ENCODE measurements at places on chromosomes 6 and 20.

- no peak for DNase-seq
Measured at GRCh38 chr6:87408721-87409155, 966 bp downstream of the CFAP206 start.

GRCh38 chr6:159908535-159908934, 17.7 kb downstream of the MAS1 start:
- DNase-seq: no peak

DNA sequence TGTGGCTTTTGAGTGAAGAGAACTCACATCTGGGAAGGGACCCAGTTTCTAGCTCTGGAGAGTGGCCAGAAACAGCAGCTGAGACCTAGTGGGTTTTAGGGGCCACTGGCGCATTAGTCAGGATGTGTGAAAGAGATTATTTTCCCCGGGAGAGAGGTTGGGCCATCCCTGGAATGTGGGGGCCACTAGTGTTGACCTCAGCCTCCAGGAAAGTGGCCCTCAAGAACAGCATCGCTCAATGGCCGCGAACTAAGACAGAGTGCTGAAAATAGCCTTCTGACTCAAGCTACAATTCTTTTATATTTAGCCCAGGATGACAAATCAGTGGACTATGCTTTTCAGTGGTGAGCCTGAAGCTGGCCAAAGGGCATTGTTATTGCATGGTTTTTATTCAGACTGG, 210.4 kb upstream of the RNF24 start:
- DNase-seq: no peak

- no peak for DNase-seq
Measured at GRCh38 chr6:76885861-76886301, 577.4 kb downstream of the HTR1B start.

- DNase-seq: no peak
Measured at GRCh38 chr6:31094389-31094881, 17.9 kb downstream of the C6orf15 start.

DNA sequence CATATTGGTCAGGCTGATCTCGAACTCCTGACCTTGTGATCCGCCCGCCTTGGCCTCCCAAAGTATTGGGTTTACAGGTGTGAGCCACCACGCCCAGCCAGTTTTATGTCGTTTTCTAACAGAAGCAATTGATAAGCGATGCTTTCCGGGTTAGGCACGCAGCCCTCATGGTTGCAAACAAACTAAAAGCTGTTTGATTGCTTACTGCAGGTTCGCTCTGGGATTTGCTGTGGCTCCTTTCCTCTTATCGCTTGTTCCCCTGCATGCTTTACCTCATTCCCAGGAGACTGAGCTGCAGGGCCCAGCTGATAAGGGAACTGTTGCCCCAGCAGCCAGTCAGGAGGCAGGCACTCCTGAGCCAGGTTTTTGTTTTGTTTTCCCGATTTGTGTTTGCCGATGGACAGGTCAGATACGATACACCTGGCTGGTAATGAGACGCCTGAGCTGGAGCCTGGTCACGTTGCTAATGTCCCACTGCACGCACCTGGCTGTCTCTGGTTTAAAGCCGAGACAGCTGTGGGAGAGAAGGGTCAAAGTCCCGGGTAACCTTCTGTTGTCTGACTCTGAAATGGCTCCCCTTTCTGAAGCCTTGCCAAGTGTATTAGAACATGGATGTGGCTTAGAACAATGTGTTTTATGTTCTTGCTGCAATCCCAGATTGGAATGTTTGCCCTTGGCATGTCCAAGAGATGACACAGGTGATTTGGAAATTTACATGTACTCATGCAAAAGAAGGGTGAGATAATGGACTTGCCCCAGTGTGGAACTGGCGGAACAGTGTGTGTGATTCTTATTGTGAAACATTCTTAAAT, 19.9 kb downstream of the DSP start:
- no peak for DNase-seq

- DNase-seq: no peak
Measured at GRCh38 chr20:34343458-34344211, 19.4 kb upstream of the ITCH start.

DNA sequence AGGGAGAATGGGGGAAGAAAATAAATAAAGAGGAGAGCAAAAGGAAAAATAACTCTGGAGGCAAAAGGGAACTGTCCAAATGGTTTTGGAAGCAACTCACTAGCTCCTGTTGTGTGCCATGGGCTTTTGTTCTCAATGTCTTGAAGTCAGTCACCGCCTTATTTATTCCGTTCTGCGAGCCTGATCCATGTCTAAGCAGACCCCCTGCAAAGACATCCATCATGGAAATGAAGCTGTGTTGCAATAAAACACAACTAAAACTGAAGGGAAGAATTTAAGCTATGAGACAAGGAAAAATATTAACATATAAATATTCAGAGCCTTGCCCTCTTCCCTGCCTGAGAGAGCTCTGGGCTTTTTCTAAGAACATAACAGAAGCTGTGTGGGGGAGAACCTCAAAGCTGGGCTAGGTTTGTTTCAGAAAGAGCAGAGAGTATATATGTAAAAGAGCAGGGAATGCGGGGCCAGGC, 373.2 kb upstream of the CNR1 start:
- no peak for DNase-seq

GRCh38 chr20:52230409-52230808, 38.8 kb upstream of the ZFP64 start:
- no peak for DNase-seq

- DNase-seq: no peak
Measured at GRCh38 chr6:18309046-18309445, 44.7 kb upstream of the DEK start.

DNA sequence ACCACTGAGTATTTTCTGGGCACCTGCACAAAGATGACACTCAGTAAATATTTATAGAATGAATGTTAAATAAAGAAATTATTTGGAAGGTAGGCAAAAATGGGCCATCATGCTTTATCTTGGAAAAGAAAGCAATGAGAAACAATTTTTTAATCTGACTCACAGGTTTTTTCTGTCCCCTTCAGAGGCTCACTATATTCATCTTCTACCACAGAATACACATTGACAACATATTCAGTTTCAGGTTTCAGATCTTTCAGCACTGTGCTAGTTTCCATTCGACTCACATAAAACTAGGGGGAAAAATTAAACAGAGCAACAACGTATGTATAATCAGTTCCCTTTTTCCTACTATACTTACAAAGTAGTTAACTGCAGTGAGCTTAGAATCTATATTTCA, 58.3 kb downstream of the COL12A1 start:
- DNase-seq: no peak

- DNase-seq: no peak
Measured at GRCh38 chr20:21302664-21303060, 469 bp upstream of the XRN2 start.

GRCh38 chr20:13220904-13221297, at the start of gene ISM1:
ISM1 (plus strand) TSS chr20:13221274; CDS start chr20:13221777, 503 bp downstream.
- DNase-seq: peak; percentile 18

DNA sequence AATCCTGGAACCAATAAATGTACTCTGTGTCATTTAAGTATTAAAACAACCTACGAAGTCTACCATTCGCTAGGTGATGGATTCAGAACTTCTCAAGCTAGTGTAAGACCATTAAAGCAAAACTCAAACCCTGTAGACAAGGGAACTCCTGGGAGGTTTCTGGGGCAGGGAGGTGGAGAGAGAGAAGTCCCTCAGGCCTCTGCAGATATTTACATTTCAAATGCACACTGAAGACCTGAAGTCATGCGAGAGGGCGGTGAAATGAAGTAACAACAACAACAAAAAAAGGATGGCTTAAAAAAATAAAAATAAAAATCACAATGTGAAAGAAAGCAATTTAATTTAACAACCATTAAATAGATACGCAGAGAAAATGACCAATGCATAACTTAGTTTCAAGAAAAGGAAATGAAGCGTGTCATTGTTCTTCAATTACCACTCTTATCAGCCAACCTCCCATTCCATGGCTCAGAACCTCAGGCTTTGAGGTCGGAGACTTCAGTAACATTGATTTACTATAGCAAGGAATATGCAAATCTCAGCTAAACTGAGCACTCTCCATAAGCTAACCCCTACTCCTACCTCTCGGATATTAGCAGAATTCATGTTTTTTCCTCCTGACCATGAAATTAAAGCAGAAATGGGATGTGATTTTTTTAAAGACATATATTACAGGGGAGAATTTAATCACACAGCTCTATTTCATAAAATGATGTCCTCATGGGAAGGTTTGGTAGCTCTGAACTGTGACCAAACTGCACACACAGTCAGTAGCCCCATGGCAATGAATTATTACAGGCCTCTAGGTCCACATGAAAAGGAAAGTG, 140.6 kb downstream of the KIF16B start:
- DNase-seq: no peak

DNA sequence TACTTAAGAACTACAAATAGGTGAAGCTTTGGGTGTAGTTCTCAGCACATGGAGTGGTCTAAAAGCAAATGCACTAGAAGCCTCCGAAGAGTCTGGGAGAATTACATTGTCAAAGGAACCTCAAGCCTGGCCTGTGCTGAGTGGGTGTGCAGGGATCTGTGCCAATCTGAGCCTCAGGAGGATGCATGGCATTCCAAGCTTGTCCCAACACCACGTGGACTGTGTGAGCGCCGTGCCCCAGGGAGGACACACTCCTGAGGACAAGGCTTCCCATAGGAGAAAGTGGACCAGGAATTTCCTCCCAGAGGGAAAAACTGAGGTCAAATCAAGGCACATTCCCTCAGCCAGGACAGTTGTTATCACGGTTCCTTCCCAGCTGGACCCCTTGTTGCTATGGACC, 185.8 kb downstream of the QKI start:
- no peak for DNase-seq

DNA sequence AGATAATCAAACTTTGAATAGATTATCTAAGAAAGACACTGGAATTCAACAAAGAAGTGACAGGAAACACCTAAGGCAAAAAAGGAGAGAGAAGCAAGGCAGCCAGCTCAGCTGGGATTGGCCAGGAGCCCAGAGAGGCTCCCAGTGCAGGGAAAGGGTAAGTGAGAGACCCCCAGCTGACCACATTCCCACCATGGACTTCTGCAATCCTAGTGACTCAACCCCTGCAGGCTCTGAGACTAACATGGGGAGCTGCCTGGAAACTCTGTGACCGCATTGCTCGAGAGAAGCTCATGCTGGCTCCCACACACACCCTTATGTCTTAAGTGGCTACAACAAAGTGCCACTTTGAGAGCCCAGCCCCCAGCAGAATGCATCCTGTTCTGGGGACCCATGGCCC, 215.1 kb downstream of the PACRG start:
- DNase-seq: no peak

DNA sequence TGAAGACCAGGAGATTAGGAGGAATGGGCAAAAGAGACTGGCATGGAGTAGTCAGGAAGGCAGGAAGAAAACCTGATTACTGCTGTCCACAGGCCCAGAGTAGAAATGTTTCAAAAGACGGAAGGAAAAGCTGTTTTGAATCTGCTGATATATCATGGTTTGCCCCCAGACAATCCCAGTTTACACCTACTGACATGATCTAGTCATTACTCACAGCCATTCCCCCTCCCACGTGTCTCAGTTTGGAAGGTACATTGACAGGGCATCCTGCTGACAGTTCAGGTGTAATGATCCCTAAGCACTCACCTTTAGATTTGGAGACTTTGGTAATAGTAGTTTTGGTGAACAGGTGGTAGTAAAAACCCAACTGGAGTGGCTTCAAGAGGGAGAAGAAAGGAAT, 9.8 kb upstream of the TXNDC5 start:
- no peak for DNase-seq

DNA sequence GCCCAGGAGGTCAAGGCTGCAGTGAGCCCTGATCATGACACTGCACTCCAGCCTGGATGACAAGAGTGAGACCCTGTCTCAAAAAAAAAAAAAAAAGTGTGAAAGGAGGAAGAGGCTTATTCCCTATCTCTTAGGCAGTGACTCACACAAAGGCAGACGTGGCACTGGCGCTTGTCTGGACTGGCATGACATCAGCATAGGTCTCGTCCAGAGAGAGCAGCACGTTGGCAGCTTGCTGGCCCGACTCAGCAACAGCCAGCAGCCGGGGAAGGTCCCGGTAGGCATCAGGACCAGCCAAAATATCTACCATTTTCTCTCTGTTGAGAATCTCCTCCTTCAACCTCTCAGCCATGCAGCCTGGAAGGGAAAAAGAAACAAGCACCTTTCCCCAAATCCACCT, 14.1 kb downstream of the CDK5RAP1 start:
- no peak for DNase-seq

DNA sequence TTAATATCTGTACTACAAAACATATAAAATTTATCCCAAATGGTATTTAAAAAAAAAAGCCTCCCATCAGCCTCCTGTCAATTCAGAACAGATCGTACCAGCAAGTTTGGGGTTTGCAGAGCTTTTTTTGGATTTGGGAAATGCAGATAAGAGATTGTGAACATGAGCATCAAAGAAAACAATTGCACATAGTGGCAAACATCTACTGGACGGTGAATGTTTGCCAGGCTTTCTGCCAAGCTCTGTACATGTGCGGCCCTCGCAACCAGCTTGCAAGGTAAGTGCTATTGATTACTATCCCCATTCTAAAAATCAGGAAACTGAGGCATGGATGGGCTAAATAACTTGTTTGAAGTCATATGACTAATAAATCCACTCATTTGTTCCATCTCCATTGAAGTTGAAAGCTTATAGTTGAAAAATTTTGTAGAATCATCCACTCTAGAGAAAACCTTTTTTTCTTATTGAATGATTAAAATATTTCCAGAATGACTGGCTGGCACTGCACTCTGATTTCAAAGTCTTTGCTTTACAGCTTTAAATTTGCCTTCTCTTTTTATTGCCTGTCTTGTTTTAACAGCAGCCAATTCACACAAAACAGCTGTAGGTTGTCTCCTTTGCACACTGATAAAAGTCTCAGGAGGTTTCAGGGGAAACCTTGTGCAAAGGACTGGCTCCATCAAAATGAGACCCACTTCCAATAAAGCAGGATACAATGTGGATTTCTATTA, 37.4 kb upstream of the SIRT5 start:
- no peak for DNase-seq

DNA sequence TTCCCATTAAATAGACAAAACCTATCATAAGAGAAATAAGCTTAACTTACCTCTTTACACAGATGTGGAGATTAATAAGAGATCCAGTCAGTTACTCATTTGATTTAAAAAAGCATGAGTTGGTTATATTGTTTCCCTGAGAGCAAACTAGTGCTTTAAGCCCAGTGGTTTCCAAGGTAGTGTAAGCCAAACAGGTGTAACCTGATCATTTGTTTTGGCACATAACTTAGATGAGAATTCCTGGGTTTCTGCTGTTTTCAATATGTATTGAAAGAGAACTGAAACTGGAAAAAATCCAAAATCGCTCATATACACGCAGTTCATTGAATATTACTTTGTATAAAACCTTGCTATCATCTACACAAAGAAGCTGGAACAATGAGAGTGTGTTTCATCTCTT, 30.5 kb upstream of the SMIM8 start:
- DNase-seq: no peak

Measured in stimulated activated CD8-positive, alpha-beta memory T cell treated with anti-CD3 and anti-CD28 coated beads, Interleukin-4, amount 100 ng/mL, for 4 hours (primary cell).